H9 (cell line): ENCODE measurements at places on chromosomes 16 and 17. TPM values are rescaled to one million over a fixed set of nuclear protein-coding genes. Genes with fewer than 3 reads are reported as not detected.

- DNase-seq, result peak; percentile 71
Observed at GRCh38 chr16:9139965-9140364, 48.5 kb downstream of the HAPSTR1 start.

DNA sequence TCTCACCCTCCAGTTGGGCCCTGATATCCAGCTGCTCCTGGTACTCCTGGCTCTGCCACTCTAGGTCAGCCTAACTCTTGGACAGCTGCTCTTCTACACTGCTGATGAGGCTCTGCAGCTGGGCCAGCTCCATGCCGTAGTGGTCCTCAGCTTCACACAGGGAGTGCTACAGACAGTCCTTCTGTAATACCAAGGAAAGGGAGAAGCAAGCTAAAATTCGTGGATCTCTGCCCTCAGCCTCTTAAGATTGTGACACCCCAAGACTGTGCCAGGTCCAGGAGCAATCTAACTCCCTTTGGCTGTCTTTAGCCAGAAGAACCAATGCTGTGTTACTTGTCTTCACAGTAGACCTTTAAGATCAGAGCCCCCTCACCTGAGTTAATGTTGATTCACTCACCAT is 7.7 kb upstream of the KRT38 start:
- DNase-seq, result no peak

- peak; percentile 74 for DNase-seq
Observed at GRCh38 chr17:34798581-34798980, 162.7 kb downstream of the CCT6B start.

DNA sequence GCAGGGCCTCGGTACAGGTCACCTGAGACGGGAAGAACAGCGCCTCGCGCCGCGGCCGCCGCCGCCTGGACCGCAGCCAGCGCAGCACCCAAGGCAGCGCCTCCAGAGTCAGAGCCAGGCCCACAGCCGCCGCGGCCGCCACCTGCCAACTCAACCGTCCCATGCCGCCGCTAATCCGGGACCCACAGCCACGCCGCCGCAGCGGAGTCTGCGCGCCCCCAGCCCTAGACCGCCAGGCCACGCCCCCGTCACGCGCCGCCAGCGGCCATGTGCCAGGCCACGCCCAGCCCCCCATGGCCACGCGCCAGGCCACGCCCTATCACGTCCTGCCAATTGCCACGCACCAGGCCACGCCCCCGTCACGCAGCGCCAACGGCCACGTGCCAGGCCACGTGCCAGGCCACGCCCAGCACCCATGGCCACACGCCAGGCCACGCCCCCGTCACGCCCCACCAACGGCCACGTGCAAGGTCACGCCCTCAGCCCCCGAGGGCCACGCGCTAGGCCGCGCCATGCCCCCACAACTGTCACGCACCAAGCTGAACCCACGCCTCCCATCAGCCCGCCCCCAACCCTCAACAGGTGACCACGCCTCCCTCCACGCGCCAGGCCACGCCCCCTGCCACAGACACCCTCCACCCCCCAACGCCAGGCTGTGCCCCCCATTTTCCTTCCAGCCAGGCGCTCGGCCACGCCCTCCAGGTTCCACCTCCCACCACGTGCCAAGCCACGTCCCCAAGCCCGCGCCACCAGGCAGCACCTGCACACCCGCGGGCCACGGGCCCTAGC is at the start of gene PLD6:
PLD6 (minus strand) TSS at position 210 of the 789 bp plus-strand sequence; CDS start at position 163, 47 bp downstream.
- peak; percentile 47 for DNase-seq

Gene GRAPL
- 0.55 TPM in 1 of 2 replicates, not detected in the other for total RNA-seq

Gene NTN3
- total RNA-seq, result 1.3 TPM in 2 replicates

Gene PIRT
- total RNA-seq, result not detected in 2 replicates

DNA sequence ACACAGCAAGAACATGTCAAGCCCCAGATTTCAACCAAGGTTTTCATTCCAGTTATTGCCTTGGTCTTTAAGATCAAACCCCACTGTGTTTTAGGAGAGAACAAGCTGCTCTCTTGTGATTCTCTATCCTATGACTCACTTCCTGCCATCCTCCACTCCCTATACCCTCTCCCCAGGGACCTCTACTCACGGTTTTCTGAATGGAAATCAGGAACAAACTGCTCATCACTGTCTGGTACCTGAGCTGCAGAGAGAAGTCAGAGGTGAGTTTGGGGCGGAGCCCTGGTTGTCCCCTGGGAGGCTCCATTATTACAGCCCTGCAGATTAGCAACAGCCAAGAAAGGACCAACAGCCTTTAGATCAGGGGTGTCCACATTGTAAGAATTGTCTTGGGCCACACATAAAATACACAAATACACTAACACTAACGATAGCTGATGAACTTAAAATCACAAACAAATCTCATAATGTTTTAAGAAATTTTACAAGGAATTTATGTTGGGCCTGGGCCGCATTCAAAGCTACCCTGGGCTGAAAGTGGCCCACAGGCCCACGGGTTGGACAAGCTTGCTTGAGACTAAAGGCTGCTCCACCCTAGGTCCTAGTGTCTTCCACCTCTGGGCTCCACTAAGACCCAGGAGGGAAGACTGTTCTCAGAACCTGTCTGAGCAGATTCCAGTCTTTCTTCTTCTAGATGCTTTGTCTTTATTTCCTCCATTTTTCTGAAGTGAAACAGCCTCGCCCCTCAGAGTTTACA is 9.7 kb downstream of the ETV4 start:
- DNase-seq, result peak; percentile 46

Gene HLF
- total RNA-seq, result 0.17 and 0.44 TPM in 2 replicates

DNA sequence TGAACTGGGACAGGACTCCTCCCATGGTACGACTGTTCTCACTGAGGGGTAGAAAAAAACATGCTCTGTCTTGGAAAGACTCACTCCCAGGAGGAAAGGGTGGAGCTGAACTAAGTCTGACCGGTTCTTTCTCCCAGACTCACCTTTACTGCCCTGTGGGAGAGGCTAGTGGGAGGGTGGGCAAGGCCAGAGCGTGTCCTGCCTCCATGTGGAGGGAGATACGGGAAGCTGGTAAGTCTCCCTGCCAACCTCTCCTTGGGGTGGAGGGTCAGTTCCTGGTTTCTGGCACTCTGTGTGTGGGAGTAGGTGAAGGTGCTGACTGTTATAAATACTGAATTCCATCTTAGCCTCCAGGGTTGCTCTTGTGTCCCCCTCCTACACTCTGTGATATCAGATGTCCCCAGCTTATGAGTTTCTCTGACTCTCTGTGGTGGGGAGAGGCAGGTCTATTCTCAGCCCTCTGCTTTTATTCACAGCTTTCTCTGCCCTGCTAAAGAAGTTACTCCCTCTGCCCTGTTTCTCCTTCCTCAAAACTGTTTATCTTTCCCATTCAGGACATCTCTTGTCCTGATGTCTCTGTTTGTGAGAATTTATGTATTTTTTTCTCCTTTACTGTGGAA is 26.9 kb upstream of the FAM20A start:
- peak; percentile 46 for DNase-seq

- no peak for DNase-seq
Observed at GRCh38 chr16:35724551-35724950, 2265.1 kb downstream of the TP53TG3F start.

Gene CDH16
- not detected in 2 replicates for total RNA-seq

DNA sequence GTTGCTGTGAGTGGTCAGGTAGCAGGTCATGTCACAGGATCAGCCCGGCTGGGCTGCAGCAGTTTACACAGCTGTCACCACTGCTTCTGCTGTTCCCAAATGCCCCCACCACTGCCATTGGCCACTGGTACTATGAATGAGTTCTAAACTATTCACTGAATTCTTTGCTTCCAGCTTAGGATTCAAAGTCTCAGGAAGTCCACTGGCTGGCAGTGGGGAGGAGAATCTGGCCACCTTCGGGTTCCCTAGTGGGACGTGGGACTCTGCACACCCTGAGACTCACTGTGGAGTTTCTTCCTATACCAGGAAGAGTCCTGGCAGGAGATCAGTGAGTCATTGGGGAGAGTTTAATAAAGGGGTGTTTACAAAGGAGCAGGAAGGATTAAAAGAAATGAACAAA is 6.9 kb downstream of the MT1X start:
- DNase-seq, result no peak

Gene GPATCH8
- total RNA-seq, result 49.1 and 51.5 TPM in 2 replicates

- DNase-seq, result no peak
Observed at GRCh38 chr16:23081675-23082119, 67.6 kb downstream of the USP31 start.

DNA sequence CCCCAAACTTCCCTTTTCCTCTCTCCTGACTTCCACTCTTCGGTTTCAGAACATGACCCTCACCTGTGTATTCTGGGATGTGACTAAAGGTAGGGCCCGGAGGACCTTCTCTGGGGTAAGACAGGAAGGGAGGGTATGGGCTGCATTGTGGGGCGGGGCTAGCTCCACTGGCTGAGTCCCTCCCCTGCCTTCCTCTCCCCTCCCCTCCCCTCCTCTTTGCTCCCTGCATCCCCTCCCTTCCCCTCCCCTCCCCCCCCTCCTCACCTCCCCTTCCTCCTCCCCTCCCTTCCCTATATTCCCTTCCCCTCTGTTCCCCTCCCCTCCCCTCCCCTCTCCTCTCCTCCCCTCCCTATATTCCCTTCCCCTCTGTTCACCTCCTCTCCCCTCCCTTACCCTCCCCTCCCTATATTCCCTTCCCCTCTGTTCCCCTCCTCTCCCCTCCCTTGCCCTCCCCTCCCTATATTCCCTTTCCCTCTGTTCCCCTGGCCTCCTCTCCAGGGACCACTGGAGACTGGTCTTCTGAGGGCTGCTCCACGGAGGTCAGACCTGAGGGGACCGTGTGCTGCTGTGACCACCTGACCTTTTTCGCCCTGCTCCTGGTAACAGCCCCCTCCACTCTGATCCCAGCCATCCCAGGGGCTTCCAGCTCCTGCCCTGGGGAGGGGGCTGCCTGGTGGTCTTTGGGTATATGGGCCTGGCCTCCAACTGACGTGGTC is 11.8 kb downstream of the ADGRG3 start:
- peak; percentile 65 for DNase-seq

DNA sequence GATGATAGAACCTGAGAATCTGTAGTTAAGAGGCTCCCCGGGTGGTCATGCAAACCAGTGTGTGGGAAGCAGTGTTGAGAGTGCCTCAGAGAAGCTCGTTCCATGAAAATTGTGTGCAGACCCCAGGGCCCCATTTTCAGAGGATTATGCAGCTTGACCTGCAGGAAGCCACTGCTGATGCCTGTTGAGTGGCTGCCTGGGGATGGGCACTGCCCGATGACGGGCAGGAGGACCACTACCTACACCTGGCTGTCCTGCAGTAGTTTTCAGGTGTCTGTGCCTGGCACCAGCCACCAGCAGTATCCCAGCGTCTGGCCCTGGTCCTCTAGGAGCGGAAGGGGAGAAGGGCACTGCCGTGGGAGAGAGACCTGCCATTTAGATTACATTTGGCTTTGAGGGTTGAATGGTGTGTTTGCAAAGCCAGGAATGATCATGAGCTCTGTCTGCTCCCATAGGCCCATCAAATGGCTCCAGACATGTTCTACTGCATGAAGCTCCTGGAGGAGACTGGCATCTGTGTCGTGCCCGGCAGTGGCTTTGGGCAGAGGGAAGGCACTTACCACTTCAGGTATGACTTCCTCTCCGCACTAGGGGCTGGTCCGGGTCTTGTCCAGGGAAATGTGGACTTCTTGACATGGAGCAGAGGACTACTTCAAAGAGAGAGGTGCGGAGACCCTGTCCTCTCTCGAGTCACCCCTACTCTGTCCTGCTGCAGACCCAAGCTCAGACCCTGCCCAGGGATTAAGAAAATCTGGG is 42.5 kb downstream of the GPT2 start:
- DNase-seq, result no peak

DNA sequence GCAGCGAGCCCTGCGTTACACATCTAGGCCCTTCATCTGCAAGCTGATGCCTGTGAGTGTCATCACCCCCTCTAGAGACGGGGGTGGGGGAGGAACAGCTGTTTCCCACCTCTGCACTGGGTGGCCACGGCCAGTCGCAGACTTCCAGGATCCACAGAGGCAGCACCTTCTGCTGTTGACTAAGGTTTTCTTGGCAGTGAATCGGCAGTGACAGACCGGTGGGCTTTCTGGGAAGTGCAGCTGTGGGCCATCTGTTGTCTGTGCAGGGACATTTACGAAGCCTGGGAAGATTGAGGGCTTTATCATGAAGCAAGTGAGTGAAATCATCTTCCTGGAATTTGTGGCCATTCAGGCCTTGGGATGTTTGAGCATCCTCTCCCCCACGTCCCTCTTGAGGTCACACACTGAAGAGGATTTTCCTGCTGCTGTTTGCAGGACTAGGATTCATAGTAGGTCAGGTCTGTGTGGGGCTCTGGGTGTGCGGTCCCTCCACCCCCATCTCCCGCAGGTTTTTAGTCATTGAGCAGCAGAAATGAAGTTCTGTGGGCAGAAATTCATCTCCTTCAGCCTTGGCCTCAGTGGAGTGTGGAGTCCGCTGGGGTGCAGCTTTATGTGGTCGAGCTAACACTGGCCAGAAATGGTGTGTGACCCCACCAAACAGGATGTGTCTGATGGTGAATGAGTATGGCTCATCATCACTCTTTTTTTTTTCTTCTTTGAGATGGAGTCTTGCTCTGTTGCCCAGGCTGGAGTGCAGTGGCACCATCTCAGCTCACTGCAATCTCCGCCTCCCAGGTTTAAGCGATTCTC is 12.0 kb downstream of the PGS1 start:
- DNase-seq, result peak; percentile 62

DNA sequence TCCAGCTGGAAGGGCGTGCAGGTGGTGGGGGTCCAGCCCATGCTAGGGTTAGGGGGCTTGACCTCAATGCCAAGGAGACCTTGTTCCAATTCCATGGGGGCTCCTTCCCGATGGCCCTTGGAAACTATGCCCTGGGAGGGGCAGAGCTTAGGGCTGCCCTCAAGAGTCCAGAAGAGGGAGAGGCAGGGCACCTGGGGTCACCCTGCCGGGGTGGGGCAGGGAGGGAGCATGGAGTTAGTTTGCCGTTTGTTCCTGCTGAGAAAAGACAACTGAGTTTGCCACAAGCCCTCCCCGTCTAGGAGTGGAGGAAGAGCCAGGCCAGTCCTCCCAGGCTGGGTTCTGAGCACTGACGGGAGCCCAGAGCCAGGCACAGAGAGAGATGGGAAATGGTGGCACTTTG is 21.4 kb downstream of the MMP15 start:
- no peak for DNase-seq

DNA sequence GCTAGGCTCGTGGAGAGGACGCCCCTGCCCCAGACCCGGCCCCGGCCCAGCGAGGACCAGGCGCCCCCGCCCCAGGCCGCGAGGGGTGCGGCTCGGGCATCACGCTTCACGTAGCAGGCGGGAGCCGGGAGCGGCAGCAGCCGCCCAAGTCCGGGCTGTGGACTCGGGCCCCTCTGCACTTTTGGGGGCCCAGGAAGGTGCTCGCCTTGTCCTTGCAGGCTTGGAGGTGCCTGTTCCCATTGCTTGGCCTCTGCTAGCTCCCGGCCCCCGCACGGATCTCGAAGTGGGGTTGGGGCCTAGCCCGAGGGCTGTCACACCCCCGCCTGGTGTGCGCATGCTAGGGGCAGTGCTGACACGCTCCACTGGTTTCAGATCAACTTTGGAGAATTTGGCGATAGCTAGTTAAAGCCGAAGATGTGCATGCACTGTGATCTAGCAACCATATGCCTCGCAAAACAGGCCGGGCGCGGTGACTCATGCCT is 55.7 kb downstream of the WSB1 start:
- DNase-seq, result peak; percentile 76

GRCh38 chr17:75927286-75927922 is 13.4 kb downstream of the FBF1 start:
- DNase-seq, result peak; percentile 80
